ENCODE measurements at places on chromosomes 5 and 9.

- H3K4me3 ChIP-seq = no peak overlapping the region
- no peaks in the 10 kb centered on the region for H3K4me1 ChIP-seq
- no peak overlapping the region for H3K27ac ChIP-seq
- DNase-seq = no peak
- no peaks in the 10 kb centered on the region for H3K27me3 ChIP-seq
- H3K36me3 ChIP-seq = no peaks in the 10 kb centered on the region
Observed at GRCh38 chr5:5203451-5203850, 63.3 kb downstream of the ADAMTS16 start.

DNA sequence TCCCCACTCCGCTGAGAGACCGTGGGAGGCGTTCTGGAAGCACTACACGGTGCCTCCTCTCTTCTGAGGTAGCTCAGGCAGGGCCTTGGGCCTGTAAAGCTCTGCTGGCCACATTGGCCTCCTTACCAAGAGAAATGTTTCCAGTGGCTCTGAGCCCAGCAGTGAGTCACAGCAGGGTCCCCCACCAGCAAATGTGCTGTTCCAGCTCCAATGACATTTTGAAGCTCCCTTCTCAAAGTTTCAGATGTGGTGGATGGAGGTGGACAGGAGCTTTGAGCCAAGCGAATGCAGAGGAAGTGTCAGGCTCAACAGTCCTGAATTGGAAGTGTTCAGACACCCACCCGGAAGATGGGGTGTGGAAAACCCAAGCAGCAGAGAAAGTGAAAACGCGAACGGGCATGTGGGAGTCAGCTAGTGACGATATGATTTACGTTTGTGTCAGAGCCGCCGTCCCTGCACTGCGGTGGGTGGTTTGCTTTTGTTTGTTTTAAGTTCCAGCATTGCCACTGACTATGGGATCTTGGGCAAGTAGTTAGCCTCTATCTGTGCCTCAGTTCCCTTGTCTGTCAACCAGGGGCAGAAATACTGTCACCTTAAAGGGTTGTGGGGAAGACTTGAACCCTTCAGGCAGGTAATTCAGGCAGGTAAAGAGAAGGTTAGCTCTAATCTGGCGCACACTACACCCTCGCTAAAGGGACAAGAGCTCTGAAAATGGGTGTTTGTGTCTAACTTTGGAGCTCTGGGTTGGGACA is 38.2 kb downstream of the C5orf15 start:
- peak overlapping the region; percentile 89 for H3K27ac ChIP-seq
- H3K36me3 ChIP-seq = no peaks in the 10 kb centered on the region
- DNase-seq = peak; percentile 17
- peaks cover 8% of the 10 kb centered on the region for H3K4me1 ChIP-seq
- peak overlapping the region; percentile 77 for H3K4me3 ChIP-seq
- H3K27me3 ChIP-seq = peaks cover 4% of the 10 kb centered on the region

DNA sequence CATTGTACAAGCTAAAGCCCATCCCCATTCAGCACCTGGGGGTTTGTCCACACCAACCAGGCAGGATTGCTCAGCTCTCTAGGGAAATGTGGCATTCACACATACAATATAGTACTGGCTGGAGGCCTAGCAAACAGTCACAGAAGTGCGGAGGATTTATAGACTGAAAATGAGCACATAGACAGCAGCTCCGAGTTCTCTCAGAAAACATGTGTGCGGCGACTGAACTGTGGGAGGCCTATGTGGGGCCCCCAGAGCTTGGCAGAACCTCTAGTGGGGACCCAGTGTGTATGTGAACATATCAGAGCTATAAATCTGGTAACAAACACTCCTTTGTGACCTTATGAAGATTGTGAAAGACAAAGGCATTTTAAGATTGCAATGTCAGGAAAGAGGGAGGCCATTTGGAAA is 431.1 kb downstream of the DTWD2 start:
- H3K4me3 ChIP-seq = no peak overlapping the region
- no peak overlapping the region for H3K27ac ChIP-seq
- H3K27me3 ChIP-seq = no peaks in the 10 kb centered on the region
- H3K36me3 ChIP-seq = no peaks in the 10 kb centered on the region

DNA sequence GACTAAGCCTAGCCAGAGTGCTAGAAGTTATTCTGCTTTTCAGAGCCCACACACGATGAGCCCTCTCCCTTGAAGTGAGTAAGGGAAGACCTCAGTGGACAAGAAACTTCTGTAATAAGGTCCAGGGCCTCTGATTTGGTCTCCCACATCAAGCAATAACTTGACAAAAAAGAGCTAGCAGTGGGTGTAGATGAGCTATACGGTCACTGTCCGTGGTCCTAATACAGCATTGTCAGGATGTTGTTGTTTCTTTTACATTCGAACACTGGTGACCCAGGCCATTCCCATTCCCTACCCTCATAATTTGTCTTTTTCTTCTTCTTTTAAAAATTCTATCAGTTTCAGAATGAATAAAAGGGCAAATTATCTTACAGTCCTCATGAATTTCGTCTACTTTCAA is 5.2 kb downstream of the PCSK1 start:
- no peak for DNase-seq
- no peak overlapping the region for H3K27ac ChIP-seq
- peaks cover 62% of the 10 kb centered on the region for H3K27me3 ChIP-seq
- no peak overlapping the region for H3K4me3 ChIP-seq
- H3K36me3 ChIP-seq = no peaks in the 10 kb centered on the region

DNA sequence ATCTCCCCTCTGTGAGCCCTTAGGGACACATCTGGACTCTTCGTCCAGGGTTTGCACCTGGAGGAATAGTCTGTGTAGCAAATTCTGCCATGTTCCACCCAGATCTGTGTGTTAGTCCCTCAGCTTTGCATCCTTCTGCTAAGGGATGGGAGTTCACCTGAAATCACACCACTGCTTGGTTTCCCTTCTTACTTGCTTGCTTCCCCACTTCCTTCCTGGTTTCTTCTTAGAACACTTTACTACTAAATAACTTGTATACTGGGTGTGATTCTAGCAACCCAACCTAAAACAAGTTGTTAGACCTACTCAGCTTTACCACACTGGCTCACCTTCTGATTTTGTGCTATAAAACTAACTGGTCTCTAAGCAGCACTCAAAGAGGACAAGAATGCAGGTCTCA is 202.6 kb upstream of the MAP3K1 start:
- H3K27me3 ChIP-seq = no peaks in the 10 kb centered on the region
- H3K27ac ChIP-seq = no peak overlapping the region
- peaks cover 43% of the 10 kb centered on the region for H3K4me1 ChIP-seq
- no peak for DNase-seq
- H3K4me3 ChIP-seq = peak overlapping the region; percentile 13

GRCh38 chr9:113526841-113527240 is 63.3 kb downstream of the RGS3 start:
- peaks cover 78% of the 10 kb centered on the region for H3K4me1 ChIP-seq
- no peaks in the 10 kb centered on the region for H3K27me3 ChIP-seq
- H3K27ac ChIP-seq = peak overlapping the region; percentile 94
- H3K36me3 ChIP-seq = peaks cover 70% of the 10 kb centered on the region

DNA sequence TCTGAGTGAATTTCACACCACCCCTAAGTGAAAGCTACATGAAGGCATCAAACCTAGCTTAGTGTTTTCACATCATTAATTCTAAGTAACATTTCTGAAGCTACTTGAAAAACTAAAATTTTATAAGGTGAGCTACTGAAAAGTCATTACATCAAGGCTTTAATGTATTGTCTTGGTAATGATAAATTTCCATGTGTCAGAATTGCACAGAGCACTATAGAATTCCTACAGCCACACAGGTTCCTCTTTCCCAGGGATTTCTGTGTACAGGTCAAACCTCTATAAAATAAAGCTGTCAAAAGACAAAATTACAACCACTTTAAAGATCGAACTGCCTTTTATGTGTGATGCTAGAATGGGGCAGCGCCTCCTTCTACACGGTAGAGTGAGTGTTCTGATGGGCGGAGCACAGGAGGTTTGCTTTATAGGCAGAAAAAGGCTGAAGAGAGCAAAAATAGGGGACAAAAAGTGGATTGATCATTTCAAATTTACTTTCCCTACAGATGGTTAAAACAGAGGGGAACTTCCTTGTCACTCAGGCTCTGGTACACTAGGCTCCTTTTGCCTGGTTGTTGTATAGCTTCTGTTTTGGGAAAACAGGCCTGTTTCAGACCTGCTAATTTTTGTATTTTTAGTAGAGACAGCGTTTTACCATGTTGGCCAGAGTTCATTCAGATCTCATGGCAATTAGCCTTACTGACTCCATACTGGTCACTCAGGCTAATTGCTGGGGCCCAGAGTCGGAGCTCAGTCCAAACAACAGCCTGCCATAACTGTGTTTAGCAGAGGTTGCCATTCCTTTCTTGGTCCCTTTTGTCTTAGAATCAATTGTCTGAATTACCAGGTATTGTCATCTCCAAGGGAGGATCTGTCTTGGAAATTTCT is 102.5 kb upstream of the BASP1 start:
- H3K4me1 ChIP-seq = no peaks in the 10 kb centered on the region
- H3K27ac ChIP-seq = no peak overlapping the region
- no peak for DNase-seq
- H3K36me3 ChIP-seq = peaks cover 6% of the 10 kb centered on the region
- H3K27me3 ChIP-seq = no peaks in the 10 kb centered on the region

DNA sequence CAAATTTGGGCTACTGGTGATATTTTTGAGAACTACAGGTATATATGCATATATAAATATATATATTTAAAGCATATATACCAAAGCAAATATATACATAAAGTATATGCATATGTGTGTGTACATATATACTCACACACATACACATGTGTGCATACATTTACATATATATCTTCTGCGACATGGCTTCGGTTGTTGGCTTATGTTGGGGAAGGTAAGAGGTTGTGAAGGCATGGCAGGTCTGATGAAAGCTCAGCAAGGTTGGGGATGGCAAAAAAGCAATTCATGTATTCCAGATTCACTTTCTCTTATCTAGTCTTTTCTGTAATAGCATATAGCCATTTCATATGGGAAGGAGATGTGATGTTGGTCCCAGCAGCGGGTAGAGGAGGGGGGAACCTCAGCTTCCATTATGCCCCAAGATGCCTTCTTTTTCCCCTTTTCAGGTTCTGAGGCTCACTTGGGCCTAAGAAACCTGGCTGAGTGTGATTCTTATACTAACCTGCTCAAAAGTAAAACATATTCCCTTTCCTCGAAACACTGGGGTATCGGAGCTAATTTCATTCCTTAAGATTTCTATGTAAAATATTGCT is 201.7 kb downstream of the MEF2C start:
- DNase-seq = no peak
- H3K4me3 ChIP-seq = no peak overlapping the region
- peaks cover 4% of the 10 kb centered on the region for H3K4me1 ChIP-seq
- H3K27ac ChIP-seq = no peak overlapping the region

GRCh38 chr5:155406815-155407214 is 393.3 kb downstream of the KIF4B start:
- H3K27me3 ChIP-seq = no peaks in the 10 kb centered on the region
- H3K27ac ChIP-seq = no peak overlapping the region
- no peaks in the 10 kb centered on the region for H3K36me3 ChIP-seq
- H3K4me1 ChIP-seq = no peaks in the 10 kb centered on the region
- H3K4me3 ChIP-seq = no peak overlapping the region

DNA sequence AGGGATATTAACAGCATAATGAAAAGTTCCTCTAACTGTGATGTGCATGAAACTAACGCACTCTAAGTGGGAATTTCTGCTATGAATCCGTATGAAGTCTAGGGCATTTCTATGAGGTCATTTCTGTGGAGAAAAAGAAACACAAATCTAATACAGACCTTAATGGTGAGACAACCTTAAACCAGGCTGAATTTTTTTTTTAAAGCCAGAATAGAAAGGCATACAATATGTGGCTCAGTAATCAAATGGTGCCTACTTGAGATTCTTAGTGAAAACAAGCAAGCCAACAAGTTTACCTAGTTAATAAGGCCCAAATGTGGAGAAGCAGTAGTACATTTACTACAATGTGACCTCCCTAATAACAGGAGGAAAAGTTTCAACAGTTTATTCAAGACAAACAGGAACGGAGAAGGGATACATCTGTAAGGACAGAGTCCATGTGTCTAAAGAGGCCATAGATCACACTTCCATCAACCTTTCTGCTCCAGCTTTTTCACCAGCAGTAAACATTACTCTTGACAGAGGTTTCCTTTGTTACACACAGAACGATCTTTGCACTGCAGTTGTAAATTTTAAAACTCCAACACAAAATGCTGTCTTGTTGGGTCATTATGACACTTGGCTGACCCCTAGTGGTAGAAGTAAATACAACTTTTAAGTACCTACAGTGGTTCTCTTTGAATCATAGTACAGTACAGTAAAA is 26.2 kb downstream of the CARNMT1 start:
- peaks cover 26% of the 10 kb centered on the region for H3K36me3 ChIP-seq
- no peak overlapping the region for H3K4me3 ChIP-seq
- no peak overlapping the region for H3K27ac ChIP-seq
- no peaks in the 10 kb centered on the region for H3K4me1 ChIP-seq
- no peaks in the 10 kb centered on the region for H3K27me3 ChIP-seq
- peak; percentile 26 for DNase-seq

DNA sequence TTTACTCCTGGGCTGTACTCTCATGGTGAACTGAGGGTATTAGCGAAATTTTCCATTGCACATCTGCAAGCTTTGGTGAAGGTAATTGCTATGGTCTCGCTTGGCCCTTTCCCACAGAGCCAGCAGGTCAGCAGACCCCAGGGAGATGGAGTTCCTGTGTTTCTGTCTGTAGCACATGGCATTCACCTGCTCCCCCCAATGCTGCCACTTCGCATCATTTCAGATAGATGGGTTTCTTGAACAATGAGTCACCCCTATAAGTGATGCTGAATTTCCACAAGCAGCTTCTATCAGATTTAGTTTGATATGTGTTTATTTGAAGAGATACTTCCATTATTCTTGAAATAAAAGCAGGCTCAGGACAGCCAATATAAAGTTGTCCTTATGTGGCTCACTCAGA is 117.8 kb downstream of the ERCC6L2 start:
- DNase-seq = no peak
- H3K27me3 ChIP-seq = no peaks in the 10 kb centered on the region
- H3K4me1 ChIP-seq = no peaks in the 10 kb centered on the region
- peaks cover 5% of the 10 kb centered on the region for H3K36me3 ChIP-seq
- H3K4me3 ChIP-seq = no peak overlapping the region

- DNase-seq = no peak
- no peaks in the 10 kb centered on the region for H3K36me3 ChIP-seq
- no peak overlapping the region for H3K27ac ChIP-seq
- no peak overlapping the region for H3K4me3 ChIP-seq
Observed at GRCh38 chr5:13653709-13654108, 290.8 kb downstream of the DNAH5 start.

DNA sequence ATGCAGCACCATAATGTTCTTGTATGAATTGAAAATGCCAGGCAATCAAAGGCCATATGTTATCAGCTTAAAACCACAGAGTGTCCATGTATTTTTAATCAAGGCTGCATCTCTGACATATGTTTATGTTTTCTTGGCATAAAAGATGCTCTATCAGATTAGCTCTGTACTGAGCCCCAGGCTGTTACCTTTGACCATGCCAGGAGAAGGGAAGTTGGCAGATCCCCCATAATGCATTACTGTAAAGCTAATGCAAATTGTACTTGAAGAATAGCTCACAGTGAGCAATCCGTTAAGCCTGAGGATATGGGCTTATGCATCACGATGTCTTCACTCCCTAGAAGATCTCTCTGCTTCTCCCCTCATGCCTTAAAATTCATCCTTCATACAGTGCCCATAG is 414.4 kb downstream of the BRINP1 start:
- no peaks in the 10 kb centered on the region for H3K27me3 ChIP-seq
- no peak overlapping the region for H3K27ac ChIP-seq
- no peaks in the 10 kb centered on the region for H3K36me3 ChIP-seq
- H3K4me1 ChIP-seq = no peaks in the 10 kb centered on the region
- DNase-seq = no peak

- no peak overlapping the region for H3K4me3 ChIP-seq
- H3K4me1 ChIP-seq = no peaks in the 10 kb centered on the region
- no peak overlapping the region for H3K27ac ChIP-seq
- no peak for DNase-seq
- H3K36me3 ChIP-seq = no peaks in the 10 kb centered on the region
Observed at GRCh38 chr5:123705741-123706140, 193.8 kb downstream of the CSNK1G3 start.

Data from effector memory CD8-positive, alpha-beta T cell (primary cell).